ENCODE measurements at places on chromosomes 11 and 22.
A peak's percentile ranks its signal among the peaks of the same experiment; 100 is the strongest.

DNA sequence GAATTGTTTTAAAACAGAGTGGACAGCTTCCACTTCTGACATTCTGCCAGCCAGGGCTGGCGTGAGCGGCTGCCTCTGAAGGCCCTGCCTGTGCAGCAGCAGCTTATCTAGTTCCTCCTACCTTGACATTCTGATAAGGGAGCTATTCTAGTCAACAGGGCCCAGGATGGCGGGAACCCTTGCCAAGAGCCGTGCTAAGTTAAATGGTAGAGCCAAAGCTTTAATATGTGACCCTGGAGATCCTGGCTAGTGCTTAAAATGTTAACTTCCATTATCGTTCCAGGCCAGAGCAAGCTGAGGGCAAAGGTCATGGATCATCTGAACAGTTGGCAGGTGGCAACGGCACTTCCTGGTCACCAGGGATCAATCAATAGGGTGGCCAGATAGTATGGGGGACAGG, 3.5 kb downstream of the KCNJ5 start:
- DNase-seq: no peak

- no peak for DNase-seq
Observed at GRCh38 chr22:17789379-17790200, 15.3 kb upstream of the BID start.

DNA sequence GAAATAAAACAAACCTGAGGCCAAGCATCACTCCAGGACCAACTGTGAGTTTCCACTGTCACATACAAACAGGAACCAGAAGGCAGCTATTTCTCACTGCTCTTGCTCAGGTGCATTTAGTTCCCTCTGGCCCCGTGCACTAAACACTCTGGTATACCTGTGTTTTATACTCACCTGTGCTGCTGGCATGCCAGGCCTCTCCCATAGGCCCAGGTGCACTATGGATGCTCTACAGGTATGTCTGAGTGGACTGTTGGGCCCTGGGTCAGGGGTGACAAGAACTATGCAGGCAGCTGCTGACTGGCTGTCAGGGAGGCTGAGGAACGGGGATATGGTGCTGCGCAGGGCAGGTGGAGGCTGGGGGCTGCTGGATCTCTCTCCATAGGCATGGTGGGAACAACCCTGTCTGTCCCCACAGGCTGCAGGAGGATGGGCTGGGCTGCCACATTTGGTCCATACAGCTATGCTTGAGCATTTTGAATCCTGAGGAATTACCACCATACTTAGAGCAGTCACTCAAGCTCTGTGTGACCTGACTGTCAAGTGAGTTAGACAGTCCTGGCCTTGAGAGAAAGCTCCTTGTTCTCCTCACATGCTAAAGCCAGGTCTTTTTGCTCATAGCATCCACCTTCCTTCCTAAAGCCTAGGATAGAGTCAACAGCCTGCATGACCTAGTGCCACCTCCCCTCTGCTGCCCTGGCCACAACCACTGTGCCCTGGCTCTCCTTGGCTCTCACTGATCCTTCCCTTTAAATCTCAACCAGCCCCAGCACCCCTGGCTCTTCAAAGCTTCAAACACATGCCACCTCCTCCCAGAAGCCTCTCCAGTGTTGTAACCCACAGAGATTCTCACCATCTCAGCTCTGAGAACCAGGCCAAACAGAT, 72.9 kb downstream of the C11orf58 start:
- DNase-seq: no peak

GRCh38 chr11:46918083-46918787, at the start of gene LRP4:
TSS of gene LRP4 (minus strand) at chr11:46918550. CDS start at chr11:46918379, 171 bp downstream.
- DNase-seq: no peak

- DNase-seq: no peak
Observed at GRCh38 chr11:80700386-80700785, 1259.6 kb upstream of the TENM4 start.

- peak; percentile 15 for DNase-seq
Observed at GRCh38 chr11:102410382-102410784, 42.2 kb downstream of the TMEM123 start.

DNA sequence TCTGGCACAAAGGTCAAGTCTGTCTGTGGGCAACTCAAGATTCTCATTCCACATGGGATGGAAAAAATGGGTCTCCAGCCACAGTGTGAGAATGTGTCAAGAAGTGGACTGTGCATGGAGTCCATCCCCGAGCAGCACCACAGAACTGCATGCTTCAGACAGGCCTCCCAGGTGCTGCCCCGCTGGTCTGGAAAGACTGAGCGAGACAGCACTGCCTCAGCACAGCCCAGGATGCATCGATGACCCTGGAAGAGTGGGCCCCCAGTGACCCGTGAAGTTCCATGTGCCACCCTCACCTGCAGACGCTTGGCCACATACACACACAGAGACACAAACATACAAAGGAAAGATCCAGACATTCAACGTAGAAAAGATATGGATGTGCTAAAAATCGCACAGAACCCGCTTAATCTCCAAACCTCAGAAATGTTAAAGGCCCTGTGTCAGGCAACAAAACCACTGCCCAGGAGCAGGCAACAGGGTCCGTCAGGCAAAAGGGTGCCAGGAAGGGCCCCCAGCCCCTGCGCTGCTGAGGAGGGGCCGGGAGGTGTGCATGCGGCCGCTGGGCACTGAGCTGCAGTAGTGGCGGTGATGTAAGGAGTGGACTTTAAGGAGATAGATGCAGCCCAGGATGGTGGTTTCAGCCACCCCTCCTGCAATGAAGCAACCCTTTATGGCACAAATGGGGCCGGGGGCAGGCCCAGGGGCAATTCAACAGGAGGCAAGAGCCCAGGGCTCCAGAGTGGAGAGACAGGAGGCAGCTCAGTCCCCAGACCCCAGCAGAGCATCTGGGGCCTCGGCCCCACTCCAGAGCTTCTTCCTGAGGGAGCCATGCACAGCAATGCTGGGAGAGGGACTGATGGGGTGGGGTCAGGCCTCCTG, 84.7 kb downstream of the DGCR2 start:
- DNase-seq: no peak

GRCh38 chr22:44338906-44339305, 26.2 kb upstream of the SHISAL1 start:
- DNase-seq: no peak

GRCh38 chr11:8838248-8838647, 72.7 kb upstream of the AKIP1 start:
- DNase-seq: peak; percentile 93

GRCh38 chr11:65918211-65919140, at the start of gene C11orf68:
TSS of gene C11orf68 (minus strand) at chr11:65919062. CDS start at chr11:65919031, 31 bp downstream.
- DNase-seq: no peak

DNA sequence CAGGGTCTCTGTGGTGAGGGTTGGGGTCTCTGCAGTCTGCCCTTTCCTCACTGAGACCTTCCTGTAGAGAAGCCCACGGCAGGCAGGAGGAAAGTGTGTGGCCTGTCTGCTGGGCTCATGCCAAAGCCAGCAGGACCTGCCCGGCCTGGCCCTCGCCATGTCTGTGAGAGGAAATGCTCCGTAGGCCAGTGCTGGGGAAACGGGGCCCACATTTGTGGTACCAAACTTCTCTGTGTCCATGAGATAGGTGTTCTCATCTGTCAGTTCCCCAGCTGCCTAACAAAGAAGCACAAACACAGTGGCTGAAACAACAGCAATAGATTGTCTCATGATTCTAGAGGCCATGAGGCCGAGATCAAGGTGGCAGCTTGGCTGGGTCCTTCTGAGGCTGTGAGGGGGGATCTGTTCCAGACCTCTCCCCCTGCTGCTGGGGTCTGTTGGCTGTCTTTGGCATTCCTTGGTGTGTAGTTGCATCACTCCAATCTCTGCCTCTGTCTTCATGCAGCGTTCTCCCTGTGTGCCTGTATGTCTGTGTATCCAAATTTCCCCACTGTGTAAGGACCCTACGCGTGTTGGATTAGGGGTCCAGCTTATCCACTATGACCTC, 772.5 kb downstream of the TBC1D22A start:
- DNase-seq: no peak

- DNase-seq: no peak
Observed at GRCh38 chr11:109309153-109309552, 112.8 kb upstream of the C11orf87 start.

- DNase-seq: no peak
Observed at GRCh38 chr11:23151819-23152218, 291.5 kb upstream of the CCDC179 start.

DNA sequence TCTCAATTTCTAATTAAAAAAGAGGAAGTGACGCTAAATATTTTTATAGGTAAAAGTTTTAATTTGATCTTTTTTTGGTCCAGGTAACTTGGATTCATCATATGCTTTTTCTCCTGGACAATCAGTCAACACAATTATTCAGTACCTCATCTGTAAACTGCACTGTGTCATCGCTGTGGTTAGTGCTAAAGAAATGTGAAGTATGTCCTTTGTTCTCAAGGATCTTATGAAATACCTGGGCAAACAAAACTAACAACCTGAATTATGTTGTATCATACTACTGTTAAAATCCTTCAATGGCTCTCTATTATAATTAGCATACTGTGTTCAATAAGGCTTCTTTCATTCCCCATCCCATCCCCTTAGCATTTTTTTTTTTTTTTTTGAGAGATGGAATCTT, 19.9 kb upstream of the SCN3B start:
- no peak for DNase-seq

DNA sequence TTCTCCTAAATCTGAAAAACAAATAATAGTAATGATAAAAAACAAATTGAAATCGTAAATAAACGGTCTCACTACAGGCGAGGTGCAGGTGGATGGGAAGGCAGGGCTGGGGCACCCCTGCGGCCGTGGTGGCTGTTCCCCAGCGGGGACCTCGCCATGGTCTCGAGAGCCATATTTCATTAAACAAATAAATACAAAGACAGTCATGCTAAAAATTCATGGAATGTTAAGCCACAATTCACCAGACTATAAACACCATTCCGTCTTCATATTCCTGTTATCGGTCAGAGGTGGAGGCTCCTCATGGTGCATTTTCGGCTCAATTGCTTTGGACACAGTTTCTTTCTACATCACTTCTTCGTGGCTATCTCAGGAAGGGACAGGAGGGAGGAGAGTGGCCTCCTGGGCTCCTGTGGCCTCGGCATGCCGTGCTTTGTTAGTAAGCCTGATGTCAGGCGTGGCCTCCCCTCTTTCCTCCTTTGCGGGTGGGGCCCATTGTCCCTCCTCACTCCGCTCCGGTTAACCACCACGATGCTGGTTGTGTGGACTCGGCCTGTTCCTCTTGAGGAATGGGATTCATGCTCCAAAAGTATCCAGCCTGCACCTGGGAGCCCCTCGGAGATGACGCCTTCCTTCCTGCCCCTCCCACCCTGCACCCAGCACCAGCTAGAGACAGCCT, 16.1 kb upstream of the BRSK2 start:
- no peak for DNase-seq

DNA sequence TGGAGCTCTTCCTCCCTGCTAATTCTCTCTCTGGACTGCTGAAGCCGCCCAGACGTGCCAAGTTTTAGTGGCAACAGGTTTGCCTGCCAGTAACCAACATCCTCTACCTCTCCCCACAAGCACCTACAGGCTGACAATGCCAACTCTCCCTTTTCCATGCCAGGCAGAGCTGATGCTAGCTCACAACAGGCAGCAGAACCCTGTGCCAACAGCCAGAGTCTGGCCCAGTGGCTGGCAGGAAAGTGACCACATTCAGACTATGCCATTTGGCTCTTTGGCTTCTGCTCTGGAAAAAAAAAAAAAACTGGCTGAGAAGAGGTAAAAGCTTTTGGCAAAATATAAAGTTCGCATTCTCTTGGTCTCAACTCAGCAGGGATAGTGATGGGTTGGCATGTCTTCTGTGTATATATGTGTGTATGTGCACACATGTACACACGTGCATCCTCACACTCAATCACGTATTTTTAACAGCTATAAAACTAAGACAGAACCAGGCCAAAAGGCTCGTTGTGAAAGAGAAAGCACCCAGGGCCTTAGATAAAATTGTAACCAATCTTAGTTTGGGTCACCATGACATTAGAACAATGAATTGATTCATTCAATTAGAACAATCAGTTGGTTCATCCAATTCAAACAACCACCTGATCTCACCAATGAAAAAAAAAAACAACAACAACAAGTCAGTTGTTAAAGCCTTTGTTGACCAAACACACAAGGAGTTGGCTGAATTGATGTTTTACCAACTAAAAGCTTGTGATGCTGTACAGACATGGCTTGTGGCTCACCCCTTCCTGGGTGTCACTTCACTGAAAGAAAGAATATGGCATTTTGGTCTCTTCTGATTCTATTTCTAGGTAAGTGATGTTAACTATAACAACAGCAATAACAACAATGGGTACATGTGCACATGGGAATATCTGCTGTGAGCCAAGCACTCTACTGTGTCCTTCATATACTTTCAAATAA, 48.6 kb downstream of the TRIM29 start:
- DNase-seq: no peak

DNA sequence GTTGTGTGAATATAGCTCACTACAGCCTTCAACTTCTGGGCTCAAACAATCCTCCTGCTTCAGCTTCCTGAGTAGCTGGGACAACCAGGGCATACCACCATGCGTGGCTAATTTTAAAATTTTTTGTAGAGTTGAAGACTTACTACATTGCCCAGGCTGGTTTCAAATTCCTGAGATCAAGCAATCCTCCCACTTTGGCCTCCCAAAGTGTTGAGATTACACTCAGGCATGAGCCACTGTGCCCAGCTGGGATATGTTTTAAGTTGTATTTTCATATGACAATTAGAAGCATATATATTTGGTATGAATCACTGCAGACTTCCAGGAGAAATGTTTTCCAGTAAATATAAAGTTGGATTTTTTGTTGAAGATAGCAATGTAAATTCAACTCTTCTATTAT, 15.4 kb downstream of the DDX10 start:
- DNase-seq: peak; percentile 18

GRCh38 chr11:27646051-27646818, 54.0 kb downstream of the BDNF start:
- DNase-seq: no peak

DNA sequence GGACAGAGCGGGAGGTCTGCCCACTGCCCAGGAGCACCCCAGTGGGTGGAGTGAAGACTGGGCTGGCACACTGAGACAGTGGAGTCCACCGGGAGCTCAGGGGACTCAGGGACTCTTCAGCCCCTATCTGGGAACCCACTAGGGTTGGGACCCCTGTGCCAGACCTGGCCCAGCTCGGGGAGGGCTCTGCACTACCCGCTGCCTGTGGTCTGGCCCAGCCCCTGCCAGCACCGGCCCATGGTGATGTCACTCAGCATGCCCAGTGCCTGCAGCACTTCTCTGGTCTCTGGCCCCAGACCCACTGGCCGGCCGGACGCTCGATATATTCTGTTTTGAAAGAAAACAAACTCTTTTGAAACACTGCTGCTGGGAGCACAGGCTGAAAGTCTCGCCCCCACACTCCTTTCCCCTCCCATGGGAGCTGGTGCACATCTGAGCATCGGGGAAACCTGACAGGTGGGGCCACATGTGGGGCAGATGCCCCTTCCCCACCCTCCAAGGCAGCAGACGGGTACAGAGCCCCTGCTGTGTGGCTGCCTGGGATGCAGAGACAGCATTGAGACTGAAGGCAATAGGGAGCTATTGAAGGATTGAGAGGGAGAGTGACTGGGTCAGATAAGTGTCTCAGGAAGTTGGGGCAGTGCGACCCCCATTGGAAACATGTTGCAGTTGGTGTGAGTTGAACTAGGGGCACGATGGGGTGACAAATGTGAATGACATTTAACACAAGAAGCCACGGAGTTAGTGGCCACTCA, 62.9 kb downstream of the MYEOV start:
- no peak for DNase-seq

Data from AG04450 (cell line).